Activated T-helper 17 cell treated with anti-CD3 and anti-CD28 coated beads, Interleukin-2, amount 50 U/mL, for 72 hours (primary cell): ENCODE measurements at places on chromosomes 5 and 9. TPM values are rescaled to one million over a fixed set of nuclear protein-coding genes. Genes with fewer than 3 reads are reported as not detected.

- peak; percentile 24 for ATAC-seq
Observed at GRCh38 chr9:129617167-129617566, 3.7 kb downstream of the C9orf50 start.

DNA sequence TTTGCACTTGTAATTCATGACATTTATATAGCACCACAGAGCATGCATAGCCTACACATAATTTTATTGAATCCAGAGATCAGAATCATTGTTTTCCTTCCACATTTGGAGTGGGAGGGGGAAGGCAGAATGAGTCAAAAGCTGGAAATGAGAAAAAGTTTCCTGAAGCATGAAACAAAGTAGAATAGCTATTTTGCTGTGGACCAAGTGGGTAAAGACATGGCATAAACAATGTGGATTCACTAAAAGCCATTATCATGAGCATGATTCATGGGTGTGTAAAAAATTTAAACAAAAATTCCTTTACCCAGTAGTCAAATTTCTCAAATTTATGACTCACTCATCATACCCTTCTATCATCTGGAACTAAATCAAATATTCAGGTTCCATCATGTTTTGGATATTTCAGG lies 97.9 kb downstream of the YIPF5 start:
- ATAC-seq: no peak

DNA sequence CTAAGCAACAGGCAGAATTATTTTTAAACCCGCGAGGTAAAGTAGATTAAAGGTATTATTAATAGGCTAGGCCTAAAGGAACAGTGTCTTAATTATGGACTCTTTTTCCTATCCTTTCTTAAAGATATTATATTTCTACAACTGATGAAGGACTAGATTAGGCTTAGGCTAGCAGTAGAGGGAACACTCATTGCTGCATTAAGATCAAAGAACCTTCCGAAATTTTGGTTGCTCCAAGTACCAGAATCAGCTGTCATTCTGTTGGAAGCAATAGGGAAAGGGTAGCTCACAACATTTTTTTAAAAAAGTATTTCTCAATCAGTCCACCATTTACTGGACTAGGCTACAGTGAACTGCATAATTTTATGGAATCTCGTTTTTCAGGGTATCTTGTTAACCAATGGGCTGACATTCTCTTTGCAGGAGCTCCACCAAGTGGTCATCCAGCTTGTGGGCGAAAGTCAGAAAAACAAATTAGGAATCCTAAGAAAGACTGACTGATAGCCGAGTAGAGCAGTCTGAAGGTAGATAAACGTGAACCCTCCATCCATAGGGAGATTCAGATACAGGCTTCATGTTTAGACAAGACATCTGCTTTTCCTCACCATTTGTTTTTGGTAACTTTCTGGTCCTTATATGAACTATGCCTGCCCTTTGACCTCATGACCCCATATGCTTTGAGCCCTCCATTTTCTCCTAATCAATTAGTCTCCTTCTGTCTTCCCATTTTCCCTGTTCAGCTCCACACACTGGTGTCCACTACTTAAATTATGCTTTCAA lies 103.6 kb upstream of the CHD1 start:
- ATAC-seq: peak; percentile 27

- no peak for ATAC-seq
Observed at GRCh38 chr5:172569861-172570558, 71.1 kb upstream of the NEURL1B start.

DNA sequence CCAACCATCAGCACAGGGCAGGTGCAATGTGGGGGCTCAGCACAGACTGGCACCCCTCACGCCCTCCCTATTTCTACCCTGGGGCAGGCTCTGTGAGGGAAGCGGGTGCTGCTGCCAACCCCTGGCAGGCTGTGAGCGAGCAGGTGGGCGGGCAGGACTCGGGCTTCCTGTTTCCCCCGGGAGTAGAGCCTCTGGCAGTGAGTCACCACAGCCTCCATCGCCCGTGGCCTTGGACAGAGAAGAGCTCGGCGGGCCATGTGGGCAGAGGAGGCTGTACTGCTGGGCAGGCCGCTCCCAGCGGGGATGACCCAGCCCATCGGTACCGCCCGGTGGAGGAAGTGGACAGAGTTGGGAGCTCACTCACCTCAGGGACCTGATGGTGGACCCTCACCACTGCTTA lies 16.6 kb downstream of the KCNT1 start:
- no peak for ATAC-seq

The RHOBTB3 gene
- 0.95 TPM for total RNA-seq
